ENCODE measurements at places on chromosomes 1 and 21. TPM values are rescaled to one million over a fixed set of nuclear protein-coding genes. Genes with fewer than 3 reads are reported as not detected.

Gene GTF2B
- total RNA-seq = 20.8 TPM

Gene UTS2
- total RNA-seq = not detected

Gene ATP6V1G3
- total RNA-seq = not detected

Gene MYBPHL
- 3.6 TPM for total RNA-seq

Gene TAF12
- total RNA-seq = 21.0 TPM

Gene CFAP107
- not detected for total RNA-seq

Gene DPT
- total RNA-seq = 44.7 TPM

Gene EXOSC10
- 50.9 TPM for total RNA-seq

Gene WNT3A
- total RNA-seq = 10.1 TPM

Gene KIAA1614
- total RNA-seq = 5.5 TPM

Gene LRRC38
- 0.17 TPM for total RNA-seq

Gene C1orf74
- 0.96 TPM for total RNA-seq

Gene NIPAL3
- 37.8 TPM for total RNA-seq

Gene SFN
- total RNA-seq = 83.8 TPM

Gene DYNLT5
- total RNA-seq = 3.3 TPM

Gene NR5A2
- total RNA-seq = 8.1 TPM

Gene OXCT2
- 0.43 TPM for total RNA-seq

Gene HRNR
- total RNA-seq = not detected

Gene ARTN
- total RNA-seq = 0.43 TPM

Gene TEX38
- not detected for total RNA-seq

Gene TLCD4
- 13.6 TPM for total RNA-seq

Gene SLC35D1
- 6.3 TPM for total RNA-seq

Gene LCE1D
- total RNA-seq = not detected

Gene NBPF15
- total RNA-seq = 42.5 TPM

Gene FAM163A
- total RNA-seq = not detected

Gene RGSL1
- total RNA-seq = not detected

Gene URB1
- total RNA-seq = 14.3 TPM

All from upper lobe of right lung (tissue), 1 donor.